ENCODE measurements at places on chromosomes 11 and 22.

GRCh38 chr22:35622191-35622913 lies 5.2 kb upstream of the MB start:
- no peak for DNase-seq

DNA sequence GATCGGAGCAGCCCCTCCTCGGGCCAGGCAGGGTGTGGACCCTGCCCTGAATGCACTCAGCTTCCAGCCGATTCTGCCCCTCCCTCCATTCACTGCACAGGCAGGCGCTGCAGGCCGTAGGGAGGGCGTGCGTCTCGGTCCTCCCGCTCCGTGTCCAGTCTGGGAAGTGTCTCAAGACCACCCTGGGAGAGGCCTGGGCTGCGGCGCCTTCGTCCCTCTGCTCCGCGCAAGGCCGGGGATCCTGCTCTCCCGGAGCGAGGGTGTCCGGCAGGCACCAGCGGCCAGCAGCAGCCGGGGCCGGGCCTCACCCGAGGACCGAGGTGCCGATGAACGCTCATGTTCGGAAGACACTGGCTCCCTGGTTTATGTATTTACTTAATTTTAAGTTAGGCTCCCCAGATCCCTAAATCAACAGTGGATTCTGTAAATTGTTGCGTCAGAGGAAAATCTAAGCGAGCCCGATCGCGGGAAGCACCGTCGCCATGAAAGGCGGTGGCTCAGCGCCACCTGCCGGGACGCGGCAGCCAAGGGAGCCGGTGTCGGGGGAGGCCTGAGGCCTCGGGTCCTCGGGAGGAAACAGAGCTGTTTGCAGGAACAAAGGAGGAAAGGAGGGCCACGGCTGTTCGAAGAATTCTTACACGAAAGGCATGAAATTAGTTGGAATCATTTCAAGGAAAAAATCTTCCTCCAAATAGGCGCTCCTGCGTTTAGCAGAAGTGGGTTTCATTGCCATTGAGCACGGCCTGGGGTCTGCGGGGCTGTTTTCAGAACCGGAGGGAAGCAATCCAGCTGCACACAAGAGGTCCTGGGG lies 195.3 kb downstream of the BRD1 start:
- DNase-seq, result no peak

DNA sequence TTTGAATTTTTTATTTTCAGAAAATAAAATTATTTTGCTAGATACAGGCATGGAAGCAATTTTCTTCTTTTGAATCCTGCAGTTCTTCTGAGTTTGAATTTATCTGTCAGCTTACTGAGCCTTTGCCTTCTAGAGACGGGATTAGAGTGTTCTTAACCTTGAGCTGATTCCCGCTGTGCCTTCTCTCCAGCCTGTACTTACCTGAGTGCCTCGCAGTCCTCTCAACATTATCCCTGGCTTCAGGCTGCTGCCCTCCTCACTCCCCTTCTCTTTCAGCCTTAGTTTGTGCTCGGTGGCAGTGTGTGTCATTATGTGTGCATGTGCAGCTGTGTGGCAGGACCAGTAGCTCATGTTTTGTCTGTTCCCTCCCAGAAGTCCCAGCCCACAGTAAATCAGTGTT lies 24.3 kb downstream of the OSBP2 start:
- DNase-seq, result no peak

DNA sequence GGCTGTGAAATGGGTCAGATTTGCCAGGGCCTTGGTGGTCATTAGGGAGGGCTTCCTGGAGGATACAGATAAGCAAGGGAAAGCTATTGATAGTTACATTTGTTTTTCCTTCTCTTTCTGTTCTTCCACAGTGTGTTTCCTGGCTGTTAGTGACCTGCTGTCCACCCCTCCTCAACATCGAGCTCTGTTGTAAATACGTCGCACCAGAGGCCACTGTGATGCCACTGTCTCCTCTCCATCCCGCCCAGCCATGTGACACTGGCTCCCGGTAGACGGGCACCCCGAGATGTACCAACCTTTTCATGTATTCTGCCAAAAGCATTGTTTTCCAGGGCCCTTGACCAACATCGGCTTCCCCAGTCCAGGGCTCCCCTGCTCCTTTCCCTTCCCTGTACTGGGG lies 58.1 kb downstream of the P4HA3 start:
- no peak for DNase-seq

DNA sequence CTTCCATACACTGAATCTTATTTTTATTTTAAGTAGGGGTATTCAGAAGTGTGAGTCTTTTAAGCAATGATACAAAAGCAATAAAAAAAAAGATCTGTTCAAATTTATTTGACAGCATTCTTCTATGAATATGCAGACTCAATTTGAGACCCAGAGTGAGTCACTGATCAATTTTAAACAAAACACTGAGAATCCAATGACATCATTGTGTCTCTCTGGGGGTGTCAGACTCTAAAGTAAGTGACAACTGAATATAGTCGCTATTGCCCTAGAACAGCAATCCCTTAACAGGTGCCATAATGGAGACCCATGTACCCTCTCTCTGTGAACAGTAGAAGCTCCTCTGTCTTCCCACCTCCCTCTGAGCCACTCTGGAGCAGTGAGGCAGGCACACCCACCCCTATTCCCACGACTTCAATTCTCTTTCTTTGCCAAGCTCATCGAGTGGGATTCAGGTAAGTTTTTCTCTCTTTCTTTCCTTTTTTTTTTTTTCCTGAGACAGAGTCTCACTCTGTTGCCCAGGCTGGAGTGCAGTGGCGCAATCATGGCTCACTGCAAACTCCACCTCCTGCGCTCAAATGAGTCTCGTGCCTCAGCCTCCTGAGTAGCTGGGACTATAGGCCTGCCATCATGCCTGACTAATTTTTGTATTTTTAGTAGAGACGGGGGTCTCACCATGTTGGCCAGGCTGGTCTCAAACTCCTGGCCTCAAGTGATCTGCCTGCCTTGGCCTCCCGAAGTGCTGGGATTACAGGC lies 5.1 kb upstream of the RPS3 start:
- no peak for DNase-seq

DNA sequence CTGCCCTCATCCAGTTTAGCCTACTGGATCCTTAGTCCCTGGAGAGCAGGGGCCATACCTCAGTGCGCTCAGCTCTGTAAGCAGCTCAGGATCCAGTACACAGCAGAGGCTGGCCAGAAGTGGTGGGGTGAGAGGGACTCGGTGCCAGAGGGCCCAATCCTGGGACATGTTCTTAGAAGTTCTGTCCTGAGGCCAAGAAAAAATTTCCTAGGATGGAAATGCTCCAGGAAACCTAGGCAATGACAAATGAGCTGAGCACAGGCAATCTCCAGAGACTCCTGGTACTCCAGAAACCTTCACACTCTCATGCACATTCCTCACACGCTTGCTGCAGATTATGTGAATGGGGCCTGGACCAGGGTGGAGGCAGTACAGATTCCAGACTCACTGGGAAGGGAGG lies 89.6 kb downstream of the SERGEF start:
- DNase-seq, result no peak

DNA sequence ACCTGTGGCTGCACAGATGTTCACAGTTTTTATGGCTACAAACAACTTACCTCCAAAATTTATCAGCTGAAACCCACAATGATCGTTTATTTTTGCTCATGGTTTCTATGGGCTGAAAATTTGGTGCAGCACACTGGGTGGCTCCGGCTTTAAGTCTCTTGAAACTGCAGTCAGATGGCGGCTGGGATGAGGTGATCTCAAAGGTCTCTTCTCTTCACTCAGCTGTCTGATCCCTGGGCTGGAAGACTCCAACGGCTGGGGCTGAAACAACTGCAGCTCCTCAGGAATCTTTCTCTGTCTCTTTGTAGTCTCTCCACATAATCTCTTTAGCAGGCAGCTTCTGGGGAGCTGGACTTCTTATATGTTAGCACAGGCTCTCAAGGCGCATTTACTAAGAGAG lies 117.3 kb upstream of the FAT3 start:
- no peak for DNase-seq

DNA sequence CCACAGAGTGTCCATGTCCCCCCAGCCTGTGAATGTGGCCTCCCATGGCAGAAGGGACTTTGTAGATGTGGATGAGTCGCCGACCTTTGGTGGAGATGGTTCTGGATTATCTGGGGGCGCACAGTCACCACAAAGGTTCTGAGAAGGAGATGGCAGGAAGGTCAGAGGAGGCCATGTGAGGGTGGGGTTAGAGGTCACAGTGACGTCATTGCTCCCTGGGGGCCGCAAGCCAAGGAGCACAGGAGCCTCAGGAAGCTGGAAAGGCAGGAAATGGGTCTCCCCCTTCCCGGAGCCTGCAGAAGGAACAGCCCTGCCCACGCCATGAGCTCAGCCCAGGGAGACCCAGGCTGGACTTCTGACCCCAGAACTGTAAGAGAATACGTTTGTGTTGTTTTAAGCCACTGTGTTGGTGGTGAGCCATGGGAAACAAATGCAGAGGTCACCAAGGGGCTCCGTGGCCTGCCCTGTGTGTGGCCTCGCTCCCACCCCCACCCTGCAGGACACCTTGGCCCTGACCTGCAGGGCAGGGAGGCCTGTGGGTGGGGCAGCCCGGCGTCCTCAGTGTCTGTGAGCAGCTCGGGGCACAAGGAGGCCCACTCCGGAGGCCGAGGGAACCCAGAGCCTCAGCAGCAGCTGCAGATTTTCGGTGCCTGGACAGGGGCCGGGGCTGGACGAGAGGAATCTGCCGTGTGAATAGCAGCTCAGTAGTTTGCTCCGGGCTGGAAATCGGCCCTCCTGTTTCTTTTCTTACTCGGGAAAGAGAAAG lies 32.1 kb downstream of the GRAMD4 start:
- DNase-seq, result no peak

GRCh38 chr11:3135481-3136440 lies 29.3 kb downstream of the OSBPL5 start:
- DNase-seq, result no peak

GRCh38 chr22:41445129-41446056 lies 1.2 kb downstream of the TOB2 start:
- no peak for DNase-seq

DNA sequence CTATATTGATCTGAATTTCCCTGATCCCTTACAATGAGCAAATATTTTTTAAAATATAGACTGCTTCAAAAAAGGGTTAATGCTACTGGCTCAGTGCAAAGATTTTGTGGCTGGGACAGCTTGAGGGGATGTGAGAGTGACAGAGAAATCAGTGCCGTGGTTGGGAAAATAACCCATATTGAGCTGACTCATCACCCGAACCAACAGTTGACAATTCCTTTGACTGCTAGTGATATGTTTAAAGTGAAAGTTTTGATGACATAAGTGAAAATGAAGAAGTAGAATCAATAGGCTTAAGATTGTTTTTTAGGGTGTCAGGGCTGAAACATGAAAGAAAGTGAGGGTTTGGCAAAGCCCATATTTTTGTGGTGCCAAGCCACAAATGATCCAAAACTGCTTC lies 257.1 kb upstream of the TENM4 start:
- no peak for DNase-seq

All from stimulated activated CD8-positive, alpha-beta memory T cell treated with anti-CD3 and anti-CD28 coated beads, Interleukin-4, amount 100 ng/mL, for 4 hours (primary cell).